NCI-H1105 treated with DMSO at 0.1 percent for 48 hours (cell line): ENCODE measurements at places on chromosomes 12 and 14.

DNA sequence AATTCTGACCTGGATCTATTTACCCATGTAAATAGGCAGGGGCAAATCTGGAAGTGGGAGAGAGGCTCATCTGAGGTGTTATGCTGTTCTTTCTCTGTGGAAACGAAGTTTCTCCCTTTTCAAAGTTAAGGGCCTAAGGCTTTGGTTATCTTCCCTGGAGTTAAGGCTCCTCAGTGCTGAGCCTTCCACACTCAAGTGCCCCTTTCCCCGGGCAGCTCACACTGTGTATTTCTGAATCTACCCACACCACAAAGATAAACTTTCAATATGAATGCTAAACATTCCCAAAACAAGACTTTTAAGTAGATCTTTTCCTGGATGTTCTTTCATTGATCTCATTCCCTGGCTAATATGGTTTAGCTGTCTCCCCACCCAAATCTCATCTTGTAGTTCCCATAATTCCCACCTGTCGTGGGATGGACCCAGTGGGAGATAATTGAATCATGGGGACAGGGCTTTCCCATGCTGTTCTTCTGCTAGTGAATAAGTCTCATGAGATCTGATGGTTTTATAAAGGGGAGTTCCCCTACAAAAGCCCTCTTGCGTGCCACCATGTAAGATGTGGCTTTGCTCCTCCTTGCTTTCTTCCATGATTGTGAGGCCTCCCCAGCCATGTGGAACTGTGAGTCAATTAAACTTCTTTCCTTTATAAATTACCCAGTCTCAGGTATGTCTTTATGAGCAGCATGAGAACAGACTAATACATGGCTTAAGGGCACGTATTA is 251.1 kb downstream of the NAV3 start:
- no peak for DNase-seq

- DNase-seq, result no peak
These were observed 2.0 kb upstream of the VAMP1 start for GRCh38 chr12:6472491-6472890.

GRCh38 chr12:120851444-120851843 is 52.7 kb downstream of the SPPL3 start:
- DNase-seq, result no peak

GRCh38 chr14:93309427-93309966 is 23.3 kb downstream of the BTBD7 start:
- no peak for DNase-seq

DNA sequence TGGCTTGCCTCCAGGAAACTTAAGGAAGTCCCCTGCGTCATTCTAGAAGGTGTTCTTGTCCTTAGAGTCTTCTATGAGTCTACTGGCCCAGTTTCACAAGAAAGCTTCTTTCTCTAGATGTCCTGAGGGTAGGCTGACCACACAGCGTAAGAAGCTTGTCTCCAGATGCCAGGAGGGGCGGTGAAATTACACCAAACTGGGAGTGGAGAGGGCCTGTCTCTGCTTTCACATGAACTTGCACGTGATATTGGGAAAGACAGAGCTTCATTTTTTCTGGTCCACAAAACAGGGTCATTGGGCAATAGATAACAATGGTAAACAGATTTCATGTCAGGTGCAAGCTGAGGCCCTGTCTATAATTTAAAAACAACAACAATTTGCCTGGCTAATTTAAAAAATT is 85.7 kb upstream of the TBX3 start:
- no peak for DNase-seq

GRCh38 chr12:82529101-82529500 is 157.6 kb upstream of the TMTC2 start:
- no peak for DNase-seq

- no peak for DNase-seq
These were observed 1110.6 kb downstream of the SLC6A15 start for GRCh38 chr12:83801972-83802371.

DNA sequence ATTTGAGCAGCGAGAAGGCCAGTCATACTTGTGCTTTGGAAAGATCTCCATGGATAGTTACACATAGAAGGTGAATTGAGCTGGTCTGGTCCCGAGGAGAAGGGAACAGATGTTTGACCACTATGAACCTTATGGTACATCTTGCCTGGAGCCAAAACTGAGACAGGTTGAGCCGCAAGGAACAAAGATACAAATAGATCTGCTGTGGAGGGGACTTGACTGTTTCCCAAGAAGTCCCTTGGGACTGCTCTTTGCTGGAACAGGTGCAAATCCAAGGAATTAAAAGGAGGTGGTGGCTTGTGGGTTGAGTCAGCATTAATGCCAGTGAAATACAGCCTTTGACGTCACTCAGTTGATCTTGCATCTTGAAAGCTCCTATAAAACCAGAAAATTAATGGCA is 68.8 kb upstream of the PRIMA1 start:
- no peak for DNase-seq
